ENCODE measurements at places on chromosomes 16 and 17.

DNA sequence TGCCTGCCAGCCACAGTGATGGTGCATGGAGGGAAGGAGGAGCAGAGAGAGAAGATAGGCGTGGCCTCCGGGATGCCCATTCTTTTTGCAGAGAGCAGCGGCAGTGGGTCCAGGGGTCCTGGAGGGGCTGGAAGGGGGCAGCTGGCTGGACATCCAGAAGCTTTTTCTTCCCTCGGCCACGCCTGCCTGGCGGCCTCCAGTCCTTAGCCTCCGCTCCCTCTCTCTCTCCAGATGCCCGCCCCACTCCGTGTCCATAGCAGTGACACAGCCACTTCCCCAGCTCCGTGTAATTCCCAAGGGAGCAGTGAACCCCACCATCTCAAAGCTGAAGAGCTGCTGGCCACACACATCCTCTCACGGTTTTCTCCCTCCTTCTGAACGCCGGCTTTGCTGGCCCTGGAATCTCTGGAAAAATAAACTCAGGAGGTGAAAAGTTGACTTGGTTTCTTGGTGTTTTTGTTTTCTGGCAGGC is 26.3 kb upstream of the CDC42EP4 start:
- no peak for DNase-seq

- DNase-seq = no peak
These were observed 59.7 kb downstream of the ABCC6 start for GRCh38 chr16:16163571-16163970.

GRCh38 chr16:73051226-73051625 is 3.3 kb upstream of the ZFHX3 start:
- DNase-seq = no peak

- peak; percentile 40 for DNase-seq
These were observed 2.1 kb downstream of the SLC16A6 start for GRCh38 chr17:68288804-68289203.

- DNase-seq = peak; percentile 19
These were observed 29.4 kb downstream of the TANC2 start for GRCh38 chr17:62995377-62995885.

DNA sequence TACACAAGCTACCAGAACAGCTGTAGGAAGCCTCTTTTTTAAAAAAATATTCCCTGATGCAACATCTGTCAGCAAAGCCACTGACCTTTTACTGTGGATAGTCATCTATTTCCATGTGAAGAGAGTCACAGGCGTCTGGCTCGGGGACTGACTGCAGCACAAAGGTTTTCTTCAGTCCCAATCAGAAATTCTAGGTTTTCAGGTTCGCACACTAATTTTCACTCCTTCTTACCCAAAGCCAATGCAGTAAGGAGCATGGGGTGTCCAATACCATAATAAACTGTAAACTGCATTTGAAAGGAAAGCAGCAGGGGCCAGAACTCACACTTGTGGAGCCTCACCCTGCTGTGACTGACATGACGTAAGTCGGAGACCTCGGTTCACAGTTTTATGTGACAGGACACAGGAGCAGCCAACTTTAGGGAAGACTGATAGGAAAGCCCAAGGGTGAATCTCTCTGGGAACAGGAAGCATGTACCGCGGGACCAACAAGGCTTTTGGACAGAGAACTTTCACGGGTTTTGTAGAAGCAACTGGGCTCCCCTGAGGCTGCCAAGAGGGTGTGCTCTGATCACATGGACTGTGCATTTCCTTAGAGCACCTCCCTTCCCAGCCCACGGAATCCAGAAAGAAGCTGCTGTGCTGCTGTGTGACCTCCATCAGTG is 9.1 kb upstream of the TMEM100 start:
- DNase-seq = no peak

DNA sequence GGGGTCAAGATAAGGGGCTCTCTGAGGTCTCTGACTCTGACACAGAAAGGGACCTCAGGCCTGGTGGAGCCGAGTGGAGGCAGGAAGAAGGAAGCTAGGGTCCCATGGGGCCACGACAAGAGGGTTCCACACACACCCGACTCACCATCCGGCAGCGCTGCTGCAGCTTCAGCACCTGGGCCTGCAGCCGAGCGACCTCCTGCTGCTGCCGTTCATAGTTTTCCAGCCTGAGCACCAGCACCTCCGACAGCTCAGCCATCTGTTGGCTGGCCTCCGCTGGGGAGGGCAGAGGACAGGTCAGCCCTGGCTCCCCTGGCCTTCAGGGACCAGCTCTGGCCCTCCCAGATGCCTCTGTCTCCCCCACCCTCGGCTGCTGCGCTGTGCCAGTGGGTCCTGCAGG is 6.4 kb downstream of the HAP1 start:
- DNase-seq = no peak
